ENCODE measurements at places on chromosomes 3 and 15.

DNA sequence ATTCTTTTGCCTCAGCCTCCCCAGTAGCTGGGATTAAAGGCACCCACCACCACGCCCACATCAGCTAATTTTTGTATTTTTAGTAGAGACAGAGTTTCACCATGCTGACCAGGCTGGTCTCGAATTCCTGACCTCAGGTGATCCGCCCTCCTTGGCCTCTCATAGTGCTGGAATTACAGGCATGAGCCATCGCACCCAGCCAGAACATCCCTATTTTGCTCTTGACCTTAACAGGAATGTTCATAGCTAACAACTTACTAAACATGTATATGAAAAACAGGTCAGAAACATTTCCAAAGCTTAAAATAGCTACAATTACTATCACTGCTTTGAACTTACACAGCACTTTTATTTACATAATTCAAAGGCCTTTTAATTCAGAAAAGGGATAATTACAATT is 33.7 kb downstream of the UQCC5 start:
- no peaks in the 10 kb centered on the region for H3K27me3 ChIP-seq
- H3K4me3 ChIP-seq: no peak overlapping the region
- H3K4me1 ChIP-seq: no peaks in the 10 kb centered on the region
- DNase-seq: no peak
- no peak overlapping the region for H3K27ac ChIP-seq
- peaks cover 22% of the 10 kb centered on the region for H3K36me3 ChIP-seq

- peaks cover 11% of the 10 kb centered on the region for H3K4me1 ChIP-seq
- H3K27ac ChIP-seq: no peak overlapping the region
Observed at GRCh38 chr15:77568973-77569728, 63.6 kb downstream of the LINGO1 start.

DNA sequence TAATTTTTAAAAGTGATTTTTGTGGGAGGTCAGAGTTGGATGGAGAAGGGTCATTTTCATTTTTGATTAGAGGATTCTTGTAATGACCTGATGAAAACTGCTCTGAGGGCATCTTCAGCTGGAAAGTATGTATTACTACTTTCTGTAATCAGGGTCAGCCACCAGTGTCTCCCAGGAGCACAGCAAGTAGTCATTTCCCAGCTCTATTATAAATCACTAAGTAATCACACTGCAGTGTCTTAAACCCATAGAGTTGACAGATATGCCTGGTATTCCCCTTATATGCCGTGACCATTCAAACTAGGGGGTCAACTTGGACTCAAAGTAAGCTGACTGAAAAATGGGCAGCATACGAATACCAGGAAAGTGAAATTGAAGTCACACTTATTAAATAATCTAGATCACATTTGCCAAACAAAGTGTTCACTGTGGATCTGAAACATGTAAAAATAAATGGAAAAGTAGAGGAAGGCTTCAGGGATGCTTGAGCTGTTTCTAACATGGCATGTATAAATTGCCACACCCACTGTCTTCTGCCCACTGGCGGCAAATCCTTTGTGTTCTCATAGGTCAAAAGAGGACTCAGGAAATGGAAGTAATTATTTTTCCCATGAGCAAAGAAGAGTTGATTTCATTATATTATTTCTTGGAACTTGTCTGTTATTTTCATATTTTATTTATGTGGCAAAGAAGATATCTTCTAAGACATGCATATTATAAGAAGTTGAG is 105.7 kb downstream of the MBNL1 start:
- peaks cover 67% of the 10 kb centered on the region for H3K4me1 ChIP-seq
- no peak for DNase-seq
- no peaks in the 10 kb centered on the region for H3K27me3 ChIP-seq
- no peak overlapping the region for H3K4me3 ChIP-seq
- no peaks in the 10 kb centered on the region for H3K36me3 ChIP-seq

DNA sequence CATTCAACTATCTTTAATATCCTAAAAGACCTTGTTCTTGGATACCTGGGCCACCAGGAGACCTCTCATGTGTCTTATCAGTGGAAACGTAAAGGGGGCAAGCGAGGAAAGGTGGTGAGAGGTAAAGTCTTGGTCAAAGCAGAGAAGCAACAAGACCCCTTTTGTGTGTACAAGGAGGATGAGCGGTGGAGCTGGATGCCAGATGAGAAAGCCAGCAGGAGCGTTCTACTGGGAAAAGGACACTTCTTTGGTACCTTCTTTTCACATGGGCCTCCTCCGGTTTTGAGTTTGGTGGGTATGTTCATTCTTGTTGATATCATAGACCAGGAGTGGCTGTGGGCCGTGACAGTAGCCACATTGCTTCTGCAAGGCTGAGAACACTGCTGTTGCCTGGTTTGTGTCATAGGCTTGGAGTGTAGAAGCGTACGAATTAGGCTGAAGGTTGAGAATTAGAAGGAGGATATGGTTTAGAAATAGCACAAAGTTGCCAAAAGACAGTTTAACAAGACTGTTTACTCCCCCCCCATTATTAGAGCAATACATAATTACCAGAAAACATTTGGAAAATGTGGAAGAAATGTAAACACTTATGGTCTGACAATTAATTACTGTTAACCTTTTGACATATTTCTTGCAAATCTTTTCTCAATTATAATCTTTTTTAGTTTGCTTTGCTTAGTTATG is 46.8 kb upstream of the VILL start:
- no peaks in the 10 kb centered on the region for H3K27me3 ChIP-seq
- H3K36me3 ChIP-seq: no peaks in the 10 kb centered on the region
- H3K4me3 ChIP-seq: no peak overlapping the region
- H3K27ac ChIP-seq: peak overlapping the region; percentile 37

- no peaks in the 10 kb centered on the region for H3K36me3 ChIP-seq
- H3K4me1 ChIP-seq: no peaks in the 10 kb centered on the region
- H3K4me3 ChIP-seq: no peak overlapping the region
- H3K27me3 ChIP-seq: no peaks in the 10 kb centered on the region
Observed at GRCh38 chr3:81154611-81155143, 606.8 kb downstream of the GBE1 start.

GRCh38 chr3:134059671-134060560 is 30.2 kb upstream of the SLCO2A1 start:
- no peak overlapping the region for H3K4me3 ChIP-seq
- no peaks in the 10 kb centered on the region for H3K27me3 ChIP-seq
- H3K27ac ChIP-seq: no peak overlapping the region

GRCh38 chr15:80850941-80851451 is 71.8 kb downstream of the CEMIP start:
- no peaks in the 10 kb centered on the region for H3K27me3 ChIP-seq
- no peaks in the 10 kb centered on the region for H3K36me3 ChIP-seq
- DNase-seq: no peak
- H3K4me3 ChIP-seq: no peak overlapping the region
- no peak overlapping the region for H3K27ac ChIP-seq

- no peak overlapping the region for H3K27ac ChIP-seq
- no peaks in the 10 kb centered on the region for H3K36me3 ChIP-seq
- H3K4me3 ChIP-seq: no peak overlapping the region
- H3K27me3 ChIP-seq: no peaks in the 10 kb centered on the region
- peaks cover 6% of the 10 kb centered on the region for H3K4me1 ChIP-seq
Observed at GRCh38 chr3:55636300-55637195, 149.4 kb upstream of the WNT5A start.

- H3K4me3 ChIP-seq: no peak overlapping the region
- no peaks in the 10 kb centered on the region for H3K27me3 ChIP-seq
- no peak for DNase-seq
- H3K27ac ChIP-seq: no peak overlapping the region
- no peaks in the 10 kb centered on the region for H3K4me1 ChIP-seq
Observed at GRCh38 chr3:191432162-191432561, 28.8 kb upstream of the PYDC2 start.

- H3K27ac ChIP-seq: no peak overlapping the region
- H3K4me1 ChIP-seq: no peaks in the 10 kb centered on the region
Observed at GRCh38 chr3:21668012-21668411, 83.0 kb downstream of the ZNF385D start.

- no peaks in the 10 kb centered on the region for H3K36me3 ChIP-seq
- H3K4me3 ChIP-seq: no peak overlapping the region
- peaks cover 71% of the 10 kb centered on the region for H3K4me1 ChIP-seq
- H3K27me3 ChIP-seq: no peaks in the 10 kb centered on the region
- peak overlapping the region; percentile 66 for H3K27ac ChIP-seq
Observed at GRCh38 chr3:177596816-177597271, 399.6 kb upstream of the TBL1XR1 start.

DNA sequence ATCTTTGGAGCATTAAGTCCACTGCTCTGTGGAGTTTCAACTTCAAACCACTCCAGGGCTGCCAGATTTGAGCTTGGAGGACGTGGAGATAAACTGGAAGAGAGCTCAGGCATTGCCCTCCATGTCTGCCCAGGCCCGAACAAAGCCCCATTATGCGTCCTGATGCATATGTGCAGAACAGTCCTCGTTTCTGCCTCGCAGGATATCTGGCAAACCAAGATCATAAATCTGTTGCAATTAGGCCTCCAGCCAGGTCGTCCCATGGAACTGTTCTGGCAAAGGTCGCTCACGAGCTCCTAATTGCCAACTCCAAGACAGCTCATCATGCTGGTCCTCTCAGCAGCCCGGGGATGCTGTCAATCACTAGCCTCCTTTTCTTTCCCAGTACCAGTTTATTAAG is 91.2 kb downstream of the SEMA5B start:
- H3K27me3 ChIP-seq: no peaks in the 10 kb centered on the region
- H3K4me3 ChIP-seq: no peak overlapping the region
- no peak for DNase-seq
- H3K4me1 ChIP-seq: no peaks in the 10 kb centered on the region
- H3K36me3 ChIP-seq: no peaks in the 10 kb centered on the region
- no peak overlapping the region for H3K27ac ChIP-seq

DNA sequence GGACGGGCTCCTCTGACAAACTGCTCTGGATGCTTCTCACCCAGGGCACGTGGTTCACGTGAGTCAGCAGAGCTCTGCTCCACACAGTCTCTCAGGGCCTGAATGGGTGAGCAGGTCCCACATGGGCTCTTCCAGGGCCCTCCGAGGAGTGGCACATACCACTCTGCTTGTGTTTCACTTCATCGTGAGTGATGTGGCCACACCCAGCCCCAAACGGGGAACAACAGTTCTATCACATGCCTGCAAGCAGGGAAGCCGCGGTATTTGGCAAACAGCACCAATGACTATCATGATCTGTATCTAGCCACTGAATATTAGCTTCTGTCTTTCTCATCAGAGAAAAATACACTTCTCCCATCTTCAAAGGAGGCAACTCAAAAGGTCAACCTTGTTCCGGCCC is 352.8 kb downstream of the GABRG3 start:
- H3K4me3 ChIP-seq: no peak overlapping the region
- H3K27me3 ChIP-seq: no peaks in the 10 kb centered on the region

GRCh38 chr15:71083349-71083748 is 31.9 kb upstream of the THSD4 start:
- no peak for DNase-seq
- H3K27ac ChIP-seq: peak overlapping the region; percentile 88
- no peaks in the 10 kb centered on the region for H3K36me3 ChIP-seq
- H3K4me3 ChIP-seq: peak overlapping the region; percentile 6

GRCh38 chr3:173932624-173933023 is 535.1 kb downstream of the NLGN1 start:
- no peaks in the 10 kb centered on the region for H3K36me3 ChIP-seq
- H3K4me1 ChIP-seq: no peaks in the 10 kb centered on the region
- H3K4me3 ChIP-seq: no peak overlapping the region
- H3K27ac ChIP-seq: no peak overlapping the region

DNA sequence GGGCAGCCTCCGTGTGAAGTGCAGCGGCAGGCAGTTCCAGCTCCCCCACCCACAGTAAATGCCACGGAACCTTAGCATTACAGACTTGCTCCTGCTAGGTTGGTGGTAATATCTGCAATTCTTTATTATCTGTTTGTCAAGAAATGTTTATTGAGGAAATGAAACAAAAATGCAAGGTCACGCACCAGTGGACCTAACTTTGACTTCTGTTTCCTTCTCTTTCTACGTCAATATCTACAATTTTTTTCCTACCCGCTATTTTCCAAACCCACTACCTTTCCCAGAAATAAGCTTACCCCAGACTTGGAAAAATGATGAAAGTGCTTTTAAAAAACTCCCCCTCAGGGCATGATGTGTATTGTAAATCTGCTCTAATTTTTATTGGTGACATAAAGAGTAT is 18.9 kb downstream of the ILDR1 start:
- no peak for DNase-seq
- H3K4me3 ChIP-seq: no peak overlapping the region
- H3K27ac ChIP-seq: no peak overlapping the region
- H3K4me1 ChIP-seq: no peaks in the 10 kb centered on the region

DNA sequence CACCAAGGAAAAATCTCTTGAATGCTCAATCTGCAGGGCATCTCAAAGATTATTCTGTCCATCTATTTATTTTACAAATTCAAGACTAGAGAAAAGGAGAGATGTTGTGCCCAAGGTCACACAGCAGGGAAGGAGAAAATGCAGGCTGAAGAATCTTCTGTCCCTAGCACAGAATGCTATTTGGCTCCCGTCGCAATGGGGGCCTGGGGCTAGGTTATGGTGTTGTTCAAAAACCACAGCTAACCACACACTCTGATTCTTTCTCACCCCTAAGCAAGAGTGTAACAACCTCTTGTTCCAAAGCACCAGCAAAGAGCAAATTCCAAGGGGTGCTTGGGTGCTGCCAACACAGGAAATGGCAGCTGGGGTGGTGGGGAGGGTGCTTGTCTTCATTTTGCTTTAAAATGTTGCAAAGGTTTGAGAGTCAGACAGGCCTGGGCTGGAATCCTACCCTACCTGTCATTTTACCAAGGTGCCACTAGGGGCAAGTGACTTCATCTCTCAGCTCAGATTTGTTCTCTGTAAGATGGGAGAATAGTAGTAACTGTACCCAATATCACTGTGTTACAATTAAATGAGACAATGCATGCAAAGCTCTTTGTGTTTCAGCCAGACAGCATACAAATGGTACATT is 112.5 kb downstream of the ADAMTS9 start:
- no peak overlapping the region for H3K4me3 ChIP-seq
- no peak for DNase-seq

DNA sequence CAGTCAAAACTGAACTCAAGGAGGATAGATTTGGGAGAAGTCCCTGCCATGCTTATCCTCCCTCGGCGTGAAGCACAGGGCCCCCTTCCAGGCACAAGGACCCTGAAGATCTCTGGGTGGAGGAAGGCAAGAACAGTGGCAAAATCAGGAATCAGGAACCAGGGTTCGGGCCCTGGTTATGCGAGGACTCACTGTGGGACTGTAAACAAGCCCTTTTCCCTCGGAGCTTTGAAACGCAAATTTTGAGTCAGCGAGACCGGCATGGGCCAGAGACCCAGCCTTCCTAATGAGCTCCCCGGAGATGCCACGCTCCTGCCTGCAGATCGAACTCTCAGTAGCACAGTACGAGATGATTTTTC is 70.1 kb downstream of the SLC12A8 start:
- peak overlapping the region; percentile 43 for H3K4me3 ChIP-seq
- peaks cover 57% of the 10 kb centered on the region for H3K4me1 ChIP-seq
- H3K36me3 ChIP-seq: no peaks in the 10 kb centered on the region
- no peaks in the 10 kb centered on the region for H3K27me3 ChIP-seq
- no peak for DNase-seq

DNA sequence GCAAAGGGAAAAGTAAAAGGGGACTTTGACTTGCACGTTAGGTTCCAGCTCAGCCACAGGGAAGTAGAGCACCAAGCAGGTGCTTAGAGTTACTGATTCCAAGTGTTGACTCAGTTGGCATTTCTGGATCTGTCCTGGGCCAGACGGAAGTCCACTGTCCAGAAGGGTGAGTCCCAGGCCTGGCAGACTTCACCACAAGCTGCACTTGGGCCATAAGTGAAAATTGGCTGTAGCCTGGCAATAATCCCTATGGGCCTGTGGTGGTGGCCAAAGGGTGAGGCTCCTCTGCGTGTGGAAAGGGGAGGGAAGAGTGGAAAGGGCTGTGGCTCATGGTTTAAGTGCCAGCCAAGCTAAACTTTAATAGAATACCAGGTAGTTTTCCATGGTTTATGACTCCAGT is 121.5 kb downstream of the DTWD1 start:
- H3K27me3 ChIP-seq: no peaks in the 10 kb centered on the region
- no peak overlapping the region for H3K4me3 ChIP-seq
- no peak for DNase-seq
- H3K4me1 ChIP-seq: no peaks in the 10 kb centered on the region
- H3K27ac ChIP-seq: no peak overlapping the region
